ENCODE measurements at places on chromosomes 1 and 21.

- DNase-seq = no peak
These were observed 1.8 kb upstream of the TMEM52 start for GRCh38 chr1:1920608-1921458.

DNA sequence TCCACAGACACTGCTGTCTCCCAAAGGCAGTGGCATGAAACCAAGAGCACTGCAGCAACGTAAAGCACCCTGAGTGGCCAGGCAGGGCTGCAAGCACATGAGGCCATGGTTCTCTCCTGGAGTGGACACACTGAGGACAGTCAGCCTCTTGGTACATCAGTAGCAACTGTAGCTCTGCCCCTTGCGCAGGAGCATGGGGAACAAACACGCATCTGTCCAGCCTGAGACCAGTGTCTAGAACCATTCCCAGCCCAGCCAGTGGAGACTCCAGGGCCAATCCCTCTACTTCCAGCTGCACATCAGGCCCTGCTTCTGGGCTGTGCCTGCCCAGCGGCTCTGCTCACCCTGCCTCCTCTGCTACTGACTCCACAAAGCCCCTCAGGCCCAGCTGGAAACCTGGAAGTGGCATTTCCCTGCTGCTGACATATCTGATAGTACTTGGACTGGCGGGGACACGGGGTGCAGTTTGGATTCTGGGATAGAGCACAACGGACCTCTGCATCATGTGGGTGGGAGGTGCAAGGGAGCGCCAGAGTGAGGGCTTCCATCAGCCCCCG is 49.0 kb downstream of the TOR1AIP2 start:
- DNase-seq = no peak

- DNase-seq = no peak
These were observed 27.6 kb upstream of the SLAMF1 start for GRCh38 chr1:160674415-160674814.

DNA sequence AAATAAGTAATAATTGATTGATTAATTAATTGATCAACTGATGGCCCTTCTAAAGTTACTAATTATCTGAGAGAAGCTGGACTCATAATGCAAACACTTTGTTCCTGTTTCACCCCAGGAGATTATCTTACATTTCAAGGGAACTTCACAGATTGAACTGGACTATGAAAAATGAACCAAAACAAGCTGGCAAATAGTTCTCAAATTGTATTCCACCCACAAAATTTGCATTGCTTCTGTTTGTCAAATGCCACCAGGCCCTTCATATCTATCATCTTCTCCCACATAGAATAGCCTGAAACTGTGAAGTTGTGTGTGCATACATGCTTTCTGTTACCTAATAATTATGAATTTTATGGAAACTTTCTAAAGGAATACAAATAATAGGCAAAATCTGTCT is 104.0 kb downstream of the ZNF281 start:
- no peak for DNase-seq

DNA sequence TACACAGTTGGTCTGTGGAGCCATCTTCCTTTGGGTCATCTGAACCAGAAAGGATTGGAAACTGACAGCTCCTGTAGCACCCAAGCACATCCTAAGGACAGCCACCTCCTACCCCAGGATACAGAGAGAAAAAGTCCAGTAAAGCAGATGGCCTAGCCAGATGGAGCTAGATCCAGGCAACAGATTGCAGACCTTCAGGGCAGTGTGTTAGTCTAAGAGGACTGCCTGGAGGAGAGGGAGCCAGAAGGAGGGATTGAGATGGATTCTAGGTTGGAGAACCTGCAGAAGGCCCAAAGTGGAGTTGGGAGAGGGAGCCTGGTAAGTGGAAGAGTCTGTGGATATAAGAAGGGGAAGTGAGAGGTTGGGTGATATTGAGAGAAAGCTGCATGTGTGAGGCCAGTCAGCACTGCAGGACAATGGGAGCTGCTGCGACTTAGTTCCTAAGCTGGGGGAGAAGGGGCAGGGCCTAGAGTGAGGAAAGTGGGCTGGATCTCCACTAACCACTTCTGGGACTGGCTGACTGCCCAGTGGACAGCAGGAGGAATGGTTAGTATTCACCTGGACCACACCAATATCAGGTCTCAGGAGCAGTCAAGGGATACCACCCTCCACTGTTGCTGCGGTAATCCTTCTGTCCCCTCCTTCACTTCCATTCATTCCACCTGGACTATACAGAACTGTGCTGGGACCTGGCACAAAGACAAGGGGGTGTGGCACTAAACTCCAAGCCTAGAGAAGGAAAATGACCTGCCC is 13.4 kb downstream of the BCAN start:
- DNase-seq = no peak

DNA sequence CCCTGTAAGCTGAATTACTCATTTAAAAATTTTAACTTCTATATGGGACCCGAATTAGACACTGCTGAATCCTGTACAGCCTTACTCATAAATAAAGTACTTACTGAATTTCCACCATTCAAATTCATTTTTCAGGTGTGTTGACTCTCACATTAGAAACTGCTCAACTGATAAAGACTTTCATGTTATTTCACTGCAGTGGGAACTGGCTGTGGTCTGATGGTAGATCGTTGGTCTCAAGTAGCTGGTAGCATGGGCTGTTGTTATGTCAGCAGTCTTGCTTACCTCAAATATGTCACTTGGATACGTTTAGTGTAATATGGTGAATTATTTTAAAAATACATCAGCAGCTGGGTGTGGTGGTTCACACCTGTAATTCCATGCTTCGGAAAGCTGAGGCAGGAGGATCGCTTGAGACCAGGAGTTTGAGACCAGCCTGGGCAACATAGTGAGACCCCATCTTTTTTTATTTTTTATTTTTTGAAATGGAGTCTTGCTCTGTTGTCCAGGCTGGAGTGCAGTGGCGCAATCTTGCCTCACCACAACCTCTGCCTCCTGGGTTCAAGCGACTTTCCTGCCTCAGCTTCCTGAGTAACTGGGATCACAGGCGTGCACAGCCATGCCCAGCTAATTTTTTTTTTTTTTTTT is 10.4 kb downstream of the DEGS1 start:
- DNase-seq = no peak

- no peak for DNase-seq
These were observed 12.7 kb downstream of the SNX7 start for GRCh38 chr1:98674075-98674781.

DNA sequence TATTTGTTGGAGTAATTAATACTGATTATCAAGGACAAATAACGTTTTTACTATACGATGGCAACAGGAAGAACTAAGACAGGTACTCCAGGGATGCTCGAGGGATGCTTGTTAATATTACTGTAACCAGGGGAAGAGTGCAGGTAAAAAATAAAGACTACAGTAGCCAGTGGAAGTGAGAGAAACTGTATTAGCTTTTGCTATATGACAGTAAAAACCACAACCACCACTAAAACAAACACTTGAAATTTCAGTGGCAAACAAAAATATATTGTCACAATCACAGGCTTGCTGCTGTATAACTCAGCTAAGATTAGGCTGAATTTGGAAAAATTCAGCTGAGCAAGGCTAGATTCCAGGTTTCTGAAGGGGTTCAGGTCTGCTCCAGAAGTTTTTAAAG is 812.6 kb upstream of the ADGRL4 start:
- DNase-seq = no peak

- DNase-seq = no peak
These were observed 22.1 kb downstream of the WNT2B start for GRCh38 chr1:112530832-112531231.

GRCh38 chr1:245762396-245762910 is 607.7 kb downstream of the KIF26B start:
- no peak for DNase-seq

DNA sequence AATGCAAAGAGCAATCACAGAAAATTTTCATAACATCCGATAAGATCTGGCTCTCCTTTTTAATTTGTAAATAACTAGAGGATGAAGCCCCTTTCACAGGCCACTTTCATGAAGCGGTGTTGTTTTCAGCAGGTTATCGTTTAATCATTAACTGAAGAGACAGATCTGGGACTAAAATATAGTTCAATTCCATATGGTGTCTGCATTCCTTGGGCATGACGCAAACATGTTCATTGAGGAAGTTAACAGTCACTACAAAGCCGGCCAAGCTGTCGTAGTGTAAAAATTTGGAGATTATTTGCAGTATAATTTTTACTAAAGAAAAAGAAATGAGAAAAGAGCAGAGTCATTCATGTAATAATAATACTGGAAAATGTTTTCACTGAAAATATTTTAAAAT is 565.2 kb upstream of the ADAMTS5 start:
- DNase-seq = no peak

DNA sequence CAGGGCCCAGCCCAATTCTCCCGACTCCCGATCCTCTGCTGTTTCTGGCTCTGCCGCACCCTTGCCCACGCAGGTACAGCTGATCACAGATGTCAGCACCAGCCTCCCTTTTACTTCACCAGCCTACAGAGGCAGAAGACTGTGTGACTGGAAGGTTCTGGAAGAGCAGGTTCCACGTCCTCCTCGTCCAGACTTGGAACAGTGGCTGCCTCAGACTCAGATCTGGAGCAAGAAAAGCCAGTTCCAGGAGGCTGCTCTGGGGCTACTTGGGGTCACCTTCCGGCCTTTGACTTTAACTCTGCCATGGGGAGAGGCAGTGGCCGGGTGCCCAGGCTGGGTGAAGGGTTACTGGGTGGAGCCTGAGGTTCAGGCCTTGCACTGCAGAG is 16.1 kb upstream of the KLHDC7A start:
- no peak for DNase-seq

DNA sequence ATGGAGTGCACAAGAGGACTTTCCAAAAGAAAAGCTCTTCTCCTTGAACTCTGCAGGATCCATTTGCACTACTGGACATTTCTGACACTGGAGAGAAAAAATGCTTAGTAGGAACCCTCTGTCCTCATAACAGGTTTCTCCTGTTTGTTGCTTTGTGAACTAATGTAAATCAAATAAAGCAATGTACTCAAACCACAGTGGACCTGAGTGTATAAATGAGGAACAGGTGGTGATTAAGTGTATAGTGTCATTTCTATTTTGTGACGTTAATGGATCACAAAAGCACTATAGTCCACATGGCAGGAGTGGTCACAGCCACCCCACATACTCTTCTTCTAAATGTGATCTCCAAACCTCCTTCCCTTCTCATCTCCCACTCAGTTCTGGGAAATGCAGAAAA is 268.4 kb upstream of the DUSP10 start:
- no peak for DNase-seq

- DNase-seq = no peak
These were observed 20.1 kb upstream of the TRIM33 start for GRCh38 chr1:114531094-114531493.

- DNase-seq = no peak
These were observed 520.5 kb downstream of the SMYD3 start for GRCh38 chr1:245986404-245987218.

DNA sequence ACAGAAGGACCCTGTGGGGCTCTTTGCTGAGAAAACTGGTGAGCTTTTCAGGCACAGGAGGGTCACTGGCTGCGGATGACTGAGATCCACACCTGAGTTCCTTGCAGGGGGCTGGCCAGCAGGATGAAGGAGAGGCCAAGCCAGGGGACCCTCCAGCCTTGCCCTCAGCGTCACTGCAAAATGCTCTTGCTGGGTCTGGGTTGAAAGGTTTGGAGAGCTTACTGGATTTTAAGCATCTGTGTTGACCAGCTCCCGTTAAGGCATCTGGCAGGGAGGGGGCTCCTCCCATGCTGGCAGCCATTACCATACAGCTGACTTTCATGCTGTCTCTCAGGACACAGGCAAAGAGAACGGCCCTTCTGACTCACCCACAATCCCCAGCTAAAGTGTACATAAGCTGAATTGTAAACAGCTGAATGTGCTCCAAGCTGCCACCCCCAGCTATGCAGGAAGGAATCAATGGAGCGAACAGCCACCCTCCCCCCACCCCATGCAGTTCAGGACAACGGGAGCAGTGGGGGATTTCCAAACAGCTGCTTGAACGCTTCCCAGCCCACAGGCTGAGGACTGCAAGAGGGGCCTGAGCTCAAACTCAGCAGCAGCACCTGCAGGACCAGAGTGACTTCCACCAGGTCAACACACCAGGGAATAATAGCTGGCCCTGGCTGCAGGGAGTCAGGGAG is 21.3 kb upstream of the A3GALT2 start:
- DNase-seq = no peak

- peak; percentile 77 for DNase-seq
These were observed 4.6 kb downstream of the IFFO2 start for GRCh38 chr1:18951818-18952391.

DNA sequence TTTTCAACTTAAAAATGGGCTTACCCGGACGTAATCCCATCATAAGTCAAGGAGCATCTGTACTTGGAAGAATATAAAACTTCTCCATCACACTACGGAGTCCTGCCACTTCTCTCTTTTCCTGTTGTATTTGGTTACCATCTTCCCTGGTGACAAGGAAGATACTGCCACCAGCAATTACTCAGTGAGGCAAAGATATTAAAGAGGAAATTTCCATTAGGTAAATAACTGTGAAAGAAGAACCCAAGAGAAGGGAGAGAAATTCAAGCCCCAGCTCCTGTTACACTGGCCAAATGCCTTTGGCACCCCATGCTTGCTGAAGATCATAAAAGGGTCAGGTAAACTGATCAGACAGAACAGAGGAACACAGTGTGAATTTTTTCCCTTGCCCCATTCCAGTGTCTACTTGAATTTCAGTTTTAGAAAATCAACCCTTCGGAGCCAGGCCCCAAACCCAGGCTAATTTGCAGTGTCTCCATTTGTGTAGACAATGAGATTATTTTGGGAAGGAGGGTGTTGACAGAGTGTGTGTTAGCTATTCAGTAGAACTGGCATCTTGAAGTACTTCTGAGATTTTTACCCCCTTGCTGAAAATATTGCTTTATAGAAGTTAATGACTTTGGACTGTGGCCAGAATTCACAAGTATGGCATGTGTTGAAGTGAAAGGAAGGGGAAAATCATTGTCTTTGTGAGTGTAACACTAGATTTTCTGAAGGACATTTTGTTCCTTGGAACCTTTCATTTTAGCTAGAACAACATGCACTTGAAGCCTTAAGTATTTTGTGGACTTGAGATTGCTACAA is 167.1 kb downstream of the DHRS3 start:
- no peak for DNase-seq

DNA sequence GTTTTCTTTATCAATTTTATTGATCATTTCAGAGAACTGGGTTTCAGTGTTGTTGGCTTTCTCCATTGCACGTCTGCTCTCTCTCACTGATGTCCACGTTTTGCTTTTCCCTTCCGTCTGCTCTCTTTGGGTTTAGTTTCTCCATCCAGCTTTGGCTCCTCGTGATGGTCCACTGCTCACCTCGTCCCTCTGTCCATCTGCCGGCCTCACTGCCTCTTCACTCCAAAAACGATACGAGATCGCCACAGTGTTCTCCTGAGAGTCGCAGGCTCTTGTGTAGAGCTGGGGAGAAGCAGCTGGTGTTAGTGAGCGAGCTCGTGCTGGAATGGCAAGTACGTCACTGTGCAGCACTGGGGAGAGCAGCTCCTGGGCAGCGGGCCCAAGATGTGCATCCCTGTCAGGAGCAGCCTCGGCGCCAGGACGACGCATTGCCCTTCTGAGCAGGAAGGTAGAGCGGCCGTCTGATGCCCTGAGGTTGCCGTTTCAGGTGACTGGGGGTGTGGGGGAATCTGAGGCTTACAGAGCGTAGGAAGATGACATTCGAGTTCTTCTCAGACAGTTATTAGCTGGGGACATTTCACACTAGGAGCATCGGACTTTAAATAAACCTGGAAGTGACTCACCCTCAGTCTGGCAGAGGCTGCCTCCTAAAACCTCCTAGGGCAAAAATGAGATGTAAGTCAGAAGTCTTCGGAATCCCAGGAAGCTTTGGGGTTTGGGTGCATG is 31.4 kb upstream of the PCBP3 start:
- no peak for DNase-seq
